ENCODE measurements at places on chromosomes 3 and 15. TPM values are rescaled to one million over a fixed set of nuclear protein-coding genes. Genes with fewer than 3 reads are reported as not detected.
A peak's percentile ranks its signal among the peaks of the same experiment; 100 is the strongest.

CXCR6 gene
- 0.52 TPM for polyA plus RNA-seq

- no peak for DNase-seq
These were observed 105.3 kb upstream of the TOPAZ1 start for GRCh38 chr3:44136421-44136820.

DNA sequence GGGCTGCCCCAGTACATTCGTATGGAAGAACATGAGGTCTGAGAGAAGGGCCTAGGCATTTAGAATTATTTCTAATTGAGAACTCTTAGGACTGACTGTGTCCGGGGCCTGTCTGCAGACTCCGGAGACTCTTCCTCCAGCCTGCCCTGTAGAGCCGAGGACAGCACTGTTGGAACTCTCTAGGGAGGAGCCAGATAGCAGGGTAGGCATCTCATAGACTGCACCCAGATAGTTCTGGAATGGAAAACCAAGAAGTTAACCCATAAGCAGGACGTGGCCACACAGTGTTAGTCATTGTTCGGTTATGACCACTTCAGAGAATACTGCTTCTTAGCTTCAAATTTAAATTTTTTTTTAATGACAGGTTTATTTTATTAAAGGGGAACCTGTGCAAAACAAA lies 59.5 kb downstream of the SNRK start:
- no peak for DNase-seq

LMOD3 gene
- polyA plus RNA-seq, result 74.6 TPM

TM4SF18 gene
- 17.9 TPM for polyA plus RNA-seq

IDH3A gene
- 36.0 TPM for polyA plus RNA-seq

DNA sequence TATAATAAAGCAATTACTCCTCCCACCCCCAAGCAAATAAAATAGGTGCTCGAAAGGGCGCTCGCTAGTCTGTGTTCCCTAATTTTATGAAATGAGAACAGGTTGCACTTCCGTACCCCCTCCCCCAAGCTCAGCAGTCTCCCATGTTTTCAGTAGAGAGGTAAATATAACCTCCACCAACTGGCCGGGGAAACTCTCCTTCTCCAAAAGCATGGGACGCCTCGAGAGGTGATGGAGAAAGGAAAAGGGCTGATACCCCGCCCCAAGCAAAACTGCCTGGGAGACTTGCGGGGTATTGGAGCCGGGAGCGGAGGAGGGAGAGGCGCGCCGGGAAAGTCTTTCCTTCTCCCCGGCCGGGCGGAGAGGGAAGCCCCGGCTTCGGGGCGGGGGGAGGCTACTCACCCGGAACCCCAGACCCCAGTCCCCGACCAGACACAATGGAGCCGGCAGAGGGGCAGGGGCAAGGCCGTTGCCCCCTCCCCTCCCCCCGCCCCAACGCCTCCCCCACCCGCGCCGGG lies 605 bp downstream of the DCUN1D1 start:
- DNase-seq, result peak; percentile 59

EPHA6 gene
- 0.96 TPM for polyA plus RNA-seq

ALDH1A2 gene
- polyA plus RNA-seq, result 18.0 TPM

- DNase-seq, result no peak
These were observed 109.5 kb upstream of the ABHD17C start for GRCh38 chr15:80585544-80586018.

WNT7A gene
- polyA plus RNA-seq, result 0.27 TPM

GRCh38 chr3:44309500-44309899 lies 29.1 kb upstream of the TCAIM start:
- no peak for DNase-seq

DNA sequence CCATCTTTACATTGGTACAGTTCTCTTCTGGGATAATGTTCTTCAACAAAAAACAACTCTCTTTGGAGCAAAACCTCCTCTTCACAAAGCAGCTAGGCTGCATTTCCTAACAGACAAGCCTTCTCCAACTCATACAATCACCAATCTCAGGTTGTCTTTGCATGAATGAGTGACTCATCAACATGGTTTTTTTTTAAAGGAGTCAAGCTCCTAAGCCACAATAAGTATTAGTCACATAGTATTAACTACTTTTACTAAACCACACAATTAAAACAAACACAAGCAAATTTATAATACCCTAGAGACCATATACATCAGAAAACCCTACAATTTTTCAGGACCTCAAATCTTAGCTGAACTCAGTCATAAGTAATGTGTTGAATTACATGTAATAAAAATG lies 137.4 kb downstream of the TBC1D5 start:
- no peak for DNase-seq

- no peak for DNase-seq
These were observed 171.7 kb downstream of the NSMCE3 start for GRCh38 chr15:29097971-29098370.

GRCh38 chr3:120425572-120426250 lies 25.1 kb downstream of the FSTL1 start:
- peak; percentile 82 for DNase-seq

- no peak for DNase-seq
These were observed 376.4 kb downstream of the CTNNB1 start for GRCh38 chr3:41575724-41576123.

DNA sequence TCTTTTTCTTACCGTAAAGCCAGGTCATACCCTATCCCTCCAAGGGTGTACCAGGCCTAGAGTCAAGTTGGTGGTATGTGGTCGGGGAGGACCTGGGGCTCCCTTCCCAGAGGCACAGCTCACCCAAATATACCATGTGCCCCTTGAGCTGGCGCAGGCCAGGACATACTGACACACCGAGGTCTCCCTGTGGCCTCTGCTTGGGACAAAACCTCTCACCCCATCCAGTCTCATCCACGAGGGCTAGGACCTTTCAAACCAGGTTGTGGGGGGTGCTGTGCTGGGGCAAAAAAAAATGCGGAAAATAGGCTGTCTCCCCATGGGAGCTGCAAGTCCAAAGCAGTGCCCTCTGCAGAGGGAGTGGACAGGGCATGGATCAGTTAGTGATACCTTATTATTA lies 22.8 kb downstream of the PTH1R start:
- DNase-seq, result no peak

- no peak for DNase-seq
These were observed 71.1 kb downstream of the EPHB3 start for GRCh38 chr3:184632551-184633236.

All from muscle of back (tissue), 13 donors.